Suppressor macrophage (primary cell): ENCODE measurements at places on chromosomes 5 and 9.

DNA sequence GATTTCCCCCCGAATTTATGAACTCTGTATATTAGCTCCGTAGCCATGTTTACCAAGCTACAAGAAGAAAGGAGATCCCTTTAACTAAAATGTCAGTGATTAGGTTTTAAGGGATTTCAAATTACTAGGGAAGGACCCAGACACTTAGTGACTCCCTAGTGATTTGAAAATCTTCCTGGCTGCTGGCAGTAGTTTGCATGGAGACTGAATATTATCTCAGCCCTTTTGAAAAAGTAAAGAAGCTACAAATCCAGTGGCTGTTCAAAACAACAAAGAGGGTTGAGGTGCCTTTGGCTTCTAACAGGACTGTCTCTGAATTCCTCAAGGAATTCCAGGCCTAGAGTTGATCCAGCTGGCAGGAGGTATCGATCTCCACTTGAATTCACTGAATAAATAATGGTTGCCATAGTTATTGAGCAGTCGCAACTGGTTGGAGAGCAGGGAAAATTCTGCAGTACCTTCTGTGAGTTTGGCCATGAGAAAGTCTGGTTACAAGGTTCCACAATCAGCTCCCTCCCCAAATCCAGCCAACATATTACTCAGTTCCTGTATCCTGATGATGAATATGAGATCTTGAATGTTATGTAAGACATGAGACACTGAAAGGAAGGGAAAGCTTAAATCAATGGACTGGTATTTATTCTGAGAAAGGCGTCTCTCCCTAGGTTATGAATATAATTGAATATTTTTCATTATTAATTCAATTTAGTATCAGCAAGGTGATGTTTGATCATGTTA, 37.7 kb downstream of the NR4A3 start:
- DNase-seq: no peak

DNA sequence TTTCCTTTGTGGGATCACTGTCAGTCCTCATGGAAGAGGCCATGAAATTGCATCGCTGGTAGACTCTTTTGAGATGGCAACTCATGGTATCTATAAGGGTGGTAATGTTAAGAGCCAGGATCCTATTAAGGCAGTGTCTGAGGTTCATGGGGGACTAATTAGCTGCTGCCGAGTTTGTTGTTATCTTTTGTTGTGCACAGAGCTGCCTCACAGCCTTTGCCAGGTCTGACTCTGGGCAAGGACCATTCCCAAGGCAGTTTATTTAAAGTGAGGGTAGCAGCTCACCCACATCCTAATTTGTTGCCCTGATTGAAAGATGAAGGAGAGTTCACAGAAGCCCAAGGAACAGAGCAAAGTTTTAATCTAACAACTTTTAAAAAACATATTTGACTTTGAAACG, 7.9 kb downstream of the SMARCA2 start:
- no peak for DNase-seq

- no peak for DNase-seq
Measured at GRCh38 chr5:37957218-37957617, 117.4 kb upstream of the GDNF start.

DNA sequence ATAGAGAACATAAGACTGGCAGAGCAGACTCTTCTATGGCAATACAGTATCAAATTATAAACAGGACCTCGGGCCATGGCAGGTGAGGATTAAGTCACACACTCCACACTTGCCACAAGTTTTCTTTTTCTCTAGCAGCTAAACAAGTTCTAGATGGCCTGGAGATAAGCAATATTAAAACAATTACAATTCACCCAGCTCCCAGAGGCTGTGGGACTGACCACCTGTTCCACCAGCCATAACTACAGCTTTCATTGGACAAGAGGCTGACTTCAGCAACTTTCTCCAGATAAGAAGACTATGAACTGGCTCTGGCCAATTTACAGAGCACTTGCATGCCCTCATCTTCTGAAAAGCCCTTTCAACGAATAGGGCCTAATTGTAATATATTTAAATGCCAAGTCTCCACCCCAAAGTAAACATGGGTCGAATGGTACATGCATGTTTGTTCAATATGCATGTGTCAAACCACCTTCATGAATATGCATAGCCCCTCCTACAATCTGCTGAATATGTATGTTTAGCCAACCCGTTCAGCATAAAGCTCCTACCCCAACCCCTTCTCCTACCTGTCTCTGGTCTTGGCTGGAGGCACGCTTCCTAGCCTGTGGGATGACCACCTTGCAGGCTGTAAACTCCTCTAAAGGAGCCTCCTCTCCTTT, 6.1 kb upstream of the CFAP157 start:
- no peak for DNase-seq

DNA sequence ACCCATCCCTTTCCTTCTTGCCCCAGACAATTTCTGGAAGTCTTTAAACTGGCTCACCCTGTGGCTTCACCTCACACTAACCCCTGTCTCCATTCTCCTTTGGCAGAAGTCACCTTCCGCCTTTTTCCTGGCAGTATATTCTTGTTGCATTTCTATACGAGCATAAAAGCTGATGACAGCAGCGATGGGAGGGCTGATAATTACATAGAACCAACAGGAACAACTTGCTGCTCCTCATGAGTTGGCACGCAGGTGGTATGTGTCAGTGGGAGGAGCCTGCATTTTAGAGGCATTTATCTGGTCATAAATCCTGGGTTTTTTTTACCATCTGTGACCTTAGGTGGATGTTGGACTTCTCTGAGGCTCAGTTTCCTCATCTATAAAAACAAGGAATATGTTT, 61.4 kb upstream of the CKMT2 start:
- DNase-seq: no peak

- DNase-seq: no peak
Measured at GRCh38 chr9:105206496-105206820, 38.0 kb upstream of the SLC44A1 start.

DNA sequence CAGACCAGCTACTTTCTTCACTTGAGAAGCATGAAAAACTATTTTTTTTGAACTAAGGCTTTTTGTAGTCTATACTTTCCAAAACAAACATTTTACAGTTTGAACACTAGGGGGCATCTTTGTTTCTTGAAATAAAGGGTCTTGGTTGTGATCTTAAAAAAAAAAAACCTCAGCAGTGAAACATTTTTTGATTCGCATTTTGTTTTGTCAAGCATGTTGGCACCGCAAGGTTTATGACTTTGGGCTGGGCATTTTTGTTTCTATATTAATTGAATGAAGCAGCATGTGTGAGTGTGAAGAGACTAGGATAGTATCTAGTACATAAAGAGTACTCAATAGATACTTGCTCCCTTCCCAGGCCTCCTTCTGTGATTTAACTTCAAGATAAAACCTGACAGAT, 31.6 kb upstream of the ACOT12 start:
- peak; percentile 72 for DNase-seq

GRCh38 chr5:63011158-63011557, 432.5 kb downstream of the LRRC70 start:
- no peak for DNase-seq

GRCh38 chr5:54360925-54361662, 50.7 kb upstream of the ARL15 start:
- no peak for DNase-seq

GRCh38 chr5:106634375-106634774, 1036.4 kb downstream of the EFNA5 start:
- no peak for DNase-seq
